ENCODE measurements at places on chromosomes 2 and 18.

GRCh38 chr2:19722531-19722971, 179.2 kb downstream of the TTC32 start:
- DNase-seq = peak; percentile 54

- no peak for DNase-seq
Observed at GRCh38 chr2:28305202-28305601, 87.5 kb upstream of the FOSL2 start.

- no peak for DNase-seq
Observed at GRCh38 chr2:220847006-220847405, 725.1 kb downstream of the EPHA4 start.

- no peak for DNase-seq
Observed at GRCh38 chr2:192948316-192948715, 753.6 kb upstream of the TMEFF2 start.

GRCh38 chr2:166610913-166611305, 116.9 kb upstream of the SCN7A start:
- DNase-seq = no peak

DNA sequence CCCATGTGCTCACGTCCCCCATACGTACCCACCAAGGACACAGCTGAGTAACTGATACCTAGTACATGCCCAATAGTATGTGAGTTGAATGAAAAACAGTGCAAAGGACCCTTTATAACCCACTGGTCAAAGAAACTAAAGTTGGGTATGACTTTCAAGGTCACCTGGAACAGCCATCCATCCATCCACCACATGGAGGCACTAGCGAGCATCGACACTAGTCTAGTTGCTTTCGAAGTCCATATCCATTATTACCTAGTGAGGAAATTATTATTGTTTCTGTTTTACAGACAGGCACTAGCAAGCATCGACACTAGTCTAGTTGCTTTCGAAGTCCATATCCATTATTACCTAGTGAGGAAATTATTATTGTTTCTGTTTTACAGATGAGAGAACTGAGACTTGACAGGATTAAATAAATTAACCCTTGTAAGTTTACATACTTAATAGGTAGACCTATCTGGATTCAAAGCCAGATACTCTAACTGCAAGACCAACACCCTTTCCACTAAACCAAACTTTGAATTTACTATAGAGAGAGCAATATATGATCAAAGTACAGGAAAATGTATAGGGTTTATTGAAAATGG, 233.7 kb downstream of the METTL4 start:
- DNase-seq = peak; percentile 35
